Pancreas (tissue), 10 donors: ENCODE measurements at places on chromosomes 13 and 19. TPM values are rescaled to one million over a fixed set of nuclear protein-coding genes. Genes with fewer than 3 reads are reported as not detected.

GRCh38 chr19:12137221-12137940 lies 2.8 kb downstream of the ZNF20 start:
- peaks cover 6% of the 10 kb centered on the region for H3K4me1 ChIP-seq
- DNase-seq: no peak
- H3K27me3 ChIP-seq: no peaks in the 10 kb centered on the region
- H3K27ac ChIP-seq: no peak overlapping the region
- H3K4me3 ChIP-seq: no peak overlapping the region

- no peaks in the 10 kb centered on the region for H3K36me3 ChIP-seq
- DNase-seq: peak; percentile 66
- H3K4me1 ChIP-seq: peaks cover 5% of the 10 kb centered on the region
- H3K27me3 ChIP-seq: no peaks in the 10 kb centered on the region
Measured at GRCh38 chr13:114102521-114103288, 29.7 kb downstream of the RASA3 start.

DNA sequence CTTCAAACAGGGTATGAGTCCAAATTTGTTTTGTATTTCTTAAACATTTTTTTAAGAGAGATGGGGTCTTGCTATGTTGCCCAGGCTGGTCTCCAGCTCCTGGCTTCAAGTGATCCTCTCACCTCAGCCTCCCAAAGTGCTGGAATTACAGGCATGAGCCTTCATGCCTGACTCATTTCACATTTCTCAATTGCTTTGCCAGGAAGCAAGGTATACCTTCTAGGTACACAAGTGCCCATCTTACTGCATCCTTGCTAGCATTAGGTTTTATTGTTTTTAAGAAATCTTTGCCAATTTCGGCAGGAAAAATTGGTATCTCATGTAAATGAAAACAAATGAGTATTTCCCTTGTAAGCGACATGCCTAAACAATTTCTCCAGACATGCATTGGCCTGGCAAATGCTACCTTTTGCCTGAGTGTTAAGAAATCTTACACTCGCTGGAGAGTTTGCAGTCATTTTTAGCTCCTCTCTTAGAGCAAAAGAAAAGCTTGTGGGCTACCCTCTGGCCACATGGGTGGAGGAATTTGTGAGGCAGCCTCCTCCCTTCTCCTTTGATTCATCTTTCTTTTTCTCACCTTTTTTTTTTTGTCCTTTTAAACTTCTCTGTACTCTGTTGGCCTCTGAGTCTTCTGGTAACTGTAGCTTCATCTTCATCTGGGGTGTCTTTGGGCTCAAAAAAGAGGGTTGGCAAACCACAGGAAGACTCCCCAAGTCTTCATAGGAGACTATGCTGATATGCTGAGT lies 33.0 kb downstream of the ACTL9 start:
- no peaks in the 10 kb centered on the region for H3K36me3 ChIP-seq
- no peaks in the 10 kb centered on the region for H3K27me3 ChIP-seq
- H3K4me3 ChIP-seq: no peak overlapping the region
- DNase-seq: no peak

DNA sequence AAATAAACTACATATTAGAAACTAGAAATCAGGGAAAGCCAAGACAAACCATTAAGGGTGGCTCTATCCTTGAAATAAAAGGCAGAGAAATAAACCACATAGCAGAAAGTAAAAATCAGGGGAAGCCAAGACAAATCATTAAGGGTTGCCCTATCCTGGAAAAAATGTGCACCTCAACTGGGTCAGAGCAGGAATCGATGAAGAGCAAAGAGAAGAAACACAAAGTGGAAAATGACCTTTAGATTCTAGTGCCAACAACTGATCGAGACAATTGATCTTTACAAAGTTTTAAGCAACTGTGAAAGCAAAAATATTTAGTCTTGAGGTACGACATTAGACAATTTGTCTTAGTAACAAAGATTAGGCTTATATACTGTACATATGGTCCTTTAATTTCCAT lies 26.6 kb downstream of the KLF12 start:
- no peak overlapping the region for H3K27ac ChIP-seq
- no peaks in the 10 kb centered on the region for H3K36me3 ChIP-seq
- H3K27me3 ChIP-seq: no peaks in the 10 kb centered on the region
- no peaks in the 10 kb centered on the region for H3K4me1 ChIP-seq

GRCh38 chr13:21573920-21574712 lies 29.9 kb downstream of the MICU2 start:
- H3K36me3 ChIP-seq: no peaks in the 10 kb centered on the region
- no peak overlapping the region for H3K27ac ChIP-seq
- no peak overlapping the region for H3K4me3 ChIP-seq
- H3K4me1 ChIP-seq: no peaks in the 10 kb centered on the region
- no peak for DNase-seq
- no peaks in the 10 kb centered on the region for H3K27me3 ChIP-seq

DNA sequence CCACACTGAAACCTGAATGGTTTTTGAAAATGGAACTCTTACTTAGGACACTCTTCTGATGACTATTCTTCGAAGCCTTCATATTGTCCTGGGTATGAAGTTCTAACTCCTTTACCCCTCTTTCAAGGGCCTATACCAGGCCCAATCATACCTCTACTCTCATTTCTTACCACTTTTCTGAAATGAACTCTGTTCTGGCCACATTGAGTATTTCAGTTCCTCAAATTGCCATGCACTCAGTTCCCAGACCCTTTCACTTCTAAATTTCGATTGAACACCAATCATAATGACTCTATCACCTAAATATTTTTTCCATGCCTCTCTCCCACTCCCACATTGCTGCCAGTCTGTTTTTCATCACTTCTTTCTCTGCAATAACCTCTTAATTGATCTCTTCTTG lies 53.7 kb downstream of the LACC1 start:
- no peaks in the 10 kb centered on the region for H3K27me3 ChIP-seq
- DNase-seq: no peak
- no peak overlapping the region for H3K4me3 ChIP-seq
- no peak overlapping the region for H3K27ac ChIP-seq
- H3K36me3 ChIP-seq: no peaks in the 10 kb centered on the region

DNA sequence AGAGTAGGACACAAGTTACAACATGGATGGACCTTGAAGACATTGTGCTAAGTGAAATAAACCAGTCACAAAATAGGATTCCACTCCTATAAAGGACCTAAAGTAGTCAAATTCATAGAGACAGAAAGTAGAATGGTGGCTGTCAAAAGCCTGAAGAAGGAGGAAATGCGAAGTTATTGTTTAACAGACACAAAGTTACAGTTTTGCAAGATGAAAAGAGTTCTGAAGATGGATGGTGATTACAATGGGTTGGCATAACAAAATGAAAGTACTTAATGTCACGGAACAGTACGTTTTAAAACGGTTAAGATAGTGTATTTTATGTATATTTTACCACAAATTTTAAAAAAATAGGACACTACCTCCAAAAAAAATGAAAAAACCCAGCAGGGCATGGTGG lies 34.8 kb downstream of the FOXO1 start:
- no peak for DNase-seq
- no peaks in the 10 kb centered on the region for H3K27me3 ChIP-seq
- H3K27ac ChIP-seq: no peak overlapping the region
- H3K4me1 ChIP-seq: peaks cover 14% of the 10 kb centered on the region

DNA sequence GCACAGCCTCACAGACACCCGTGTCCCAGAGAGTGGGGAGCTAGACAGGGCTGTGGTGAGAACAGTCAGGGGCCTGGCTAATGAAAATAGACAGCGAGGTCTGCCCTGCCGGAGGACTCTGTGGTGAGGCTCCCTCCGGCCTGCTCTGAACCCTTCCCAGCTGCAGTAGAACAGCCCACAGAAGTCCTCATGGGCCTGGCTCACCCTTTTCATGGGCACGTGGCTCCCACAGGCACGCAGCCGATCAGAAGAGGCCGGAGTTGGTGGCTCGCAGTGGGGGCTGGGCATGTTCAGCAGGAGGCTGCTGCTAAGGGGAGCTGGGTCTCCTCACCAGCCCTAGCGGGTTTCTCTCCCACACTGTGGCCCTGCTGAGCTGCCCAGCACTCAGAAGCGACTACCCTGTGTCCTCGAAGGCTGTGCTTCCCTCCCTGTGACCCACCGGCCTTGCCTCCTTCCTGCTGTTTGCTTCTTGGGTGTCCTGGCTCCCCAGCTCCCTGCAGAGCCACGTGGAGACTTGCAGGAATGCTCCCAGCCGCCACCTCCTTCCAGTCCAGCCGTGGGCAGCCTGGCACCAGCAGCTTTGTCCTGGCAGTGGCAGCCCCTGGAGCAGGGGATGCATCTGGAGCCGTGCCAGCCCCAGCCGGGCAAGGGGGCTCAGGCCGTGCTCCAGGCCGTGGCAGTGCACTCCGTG lies 138.7 kb downstream of the KDM4B start:
- H3K4me3 ChIP-seq: no peak overlapping the region
- H3K4me1 ChIP-seq: peaks cover 26% of the 10 kb centered on the region
- H3K27me3 ChIP-seq: no peaks in the 10 kb centered on the region
- no peak for DNase-seq

- no peak overlapping the region for H3K27ac ChIP-seq
- no peak for DNase-seq
- H3K36me3 ChIP-seq: no peaks in the 10 kb centered on the region
- no peak overlapping the region for H3K4me3 ChIP-seq
- H3K27me3 ChIP-seq: no peaks in the 10 kb centered on the region
Measured at GRCh38 chr13:49441846-49442245, 2.0 kb downstream of the CAB39L start.

- H3K36me3 ChIP-seq: no peaks in the 10 kb centered on the region
- DNase-seq: no peak
- no peak overlapping the region for H3K4me3 ChIP-seq
Measured at GRCh38 chr13:89568276-89568675, 1779.2 kb upstream of the MIR17HG start.

Gene TSKS
- 0.08 TPM for total RNA-seq

Gene C19orf67
- not detected for total RNA-seq

Gene FCER2
- not detected for total RNA-seq
